Activated CD4-positive, alpha-beta memory T cell treated with anti-CD3 and anti-CD28 coated beads, Interleukin-2, amount 10 ng/mL, durations not matched to agents 7 days and 5 days (primary cell): ENCODE measurements at places on chromosomes 13 and 19. TPM values are rescaled to one million over a fixed set of nuclear protein-coding genes. Genes with fewer than 3 reads are reported as not detected.
A peak's percentile ranks its signal among the peaks of the same experiment; 100 is the strongest.

The ENOX1 gene
- total RNA-seq = 0.38 TPM

GRCh38 chr13:105906746-105907145 is 628.7 kb downstream of the EFNB2 start:
- no peak overlapping the region for H3K4me3 ChIP-seq
- no peak overlapping the region for H3K27ac ChIP-seq
- DNase-seq = no peak

DNA sequence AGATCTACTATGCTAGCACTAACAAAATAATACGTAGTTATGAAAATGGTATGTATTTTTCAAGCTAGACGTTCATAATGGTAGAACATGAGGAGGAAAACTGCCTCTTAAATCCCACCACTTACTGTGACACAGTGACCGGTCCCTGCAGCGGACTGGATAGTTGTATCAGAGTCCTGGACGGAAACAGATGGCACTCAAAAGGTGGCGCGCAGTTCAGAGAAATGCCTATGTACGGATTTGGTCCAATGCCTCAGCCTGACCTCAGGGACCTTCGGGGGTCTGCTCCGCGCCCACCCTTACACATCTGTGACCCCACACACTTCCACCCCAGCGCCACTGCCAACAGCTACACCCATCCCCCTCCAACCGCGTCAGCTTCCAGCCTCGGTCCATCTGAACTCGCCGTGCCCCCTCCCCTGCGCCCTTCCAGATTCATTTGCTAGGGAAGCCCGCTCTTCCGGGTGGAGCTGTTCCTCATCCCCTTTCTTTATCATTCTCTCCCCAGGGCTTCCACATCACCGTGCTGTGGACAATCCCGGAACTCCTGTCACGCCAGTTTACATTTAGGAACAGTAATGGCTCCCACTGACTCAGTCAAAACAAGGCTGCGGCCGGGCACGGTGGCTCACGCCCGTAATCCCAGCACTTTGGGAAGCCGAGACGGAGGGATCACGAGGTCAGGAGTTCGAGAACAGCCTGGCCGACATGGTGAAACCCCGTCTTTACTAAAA is 792 bp upstream of the LENG8 start:
- H3K27me3 ChIP-seq = no peaks in the 10 kb centered on the region
- peak overlapping the region; percentile 97 for H3K27ac ChIP-seq
- peaks cover 49% of the 10 kb centered on the region for H3K4me1 ChIP-seq
- DNase-seq = peak; percentile 45
- H3K36me3 ChIP-seq = peaks cover 68% of the 10 kb centered on the region
- peak overlapping the region; percentile 99 for H3K4me3 ChIP-seq

DNA sequence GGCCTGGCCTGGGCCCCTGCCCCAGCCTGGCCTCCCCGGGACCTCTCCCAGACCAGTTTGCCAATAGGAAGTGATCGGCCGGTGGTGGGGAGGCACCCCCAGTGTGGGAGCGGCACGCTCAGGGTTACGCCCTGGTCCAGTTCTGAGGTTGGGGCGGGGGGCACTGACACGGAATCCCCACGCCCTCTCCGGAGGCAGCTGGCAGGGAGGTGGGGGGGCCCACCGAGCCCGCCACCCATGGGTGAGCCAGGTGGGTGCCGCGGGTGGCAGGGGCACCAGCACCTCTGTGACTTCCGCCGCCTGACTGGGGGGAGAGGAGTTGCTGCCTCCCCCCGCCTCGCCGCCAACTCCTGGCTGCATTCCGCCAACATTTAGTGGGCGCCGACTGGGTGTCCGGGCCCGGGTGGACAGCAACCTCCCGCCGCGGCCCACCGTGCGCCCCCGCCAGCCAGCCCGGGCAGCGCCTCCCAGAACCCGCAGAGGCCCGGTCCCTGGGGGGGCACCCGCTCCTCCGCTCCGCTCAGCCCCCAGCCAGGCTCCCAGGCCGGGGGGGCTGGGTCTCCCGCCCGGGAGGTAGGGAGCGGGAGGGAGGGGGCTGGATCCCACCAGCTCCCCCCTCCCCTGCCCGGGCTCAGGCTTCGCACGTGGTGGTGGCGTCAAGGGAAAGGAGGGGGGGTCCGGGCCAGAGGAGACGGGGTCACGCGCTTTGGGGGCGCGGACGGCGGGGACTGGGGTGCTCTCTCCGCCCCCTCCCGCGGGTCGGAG is 2.0 kb downstream of the ZBTB7A start:
- H3K27ac ChIP-seq = peak overlapping the region; percentile 40
- peak overlapping the region; percentile 77 for H3K4me3 ChIP-seq
- peaks cover 17% of the 10 kb centered on the region for H3K36me3 ChIP-seq

DNA sequence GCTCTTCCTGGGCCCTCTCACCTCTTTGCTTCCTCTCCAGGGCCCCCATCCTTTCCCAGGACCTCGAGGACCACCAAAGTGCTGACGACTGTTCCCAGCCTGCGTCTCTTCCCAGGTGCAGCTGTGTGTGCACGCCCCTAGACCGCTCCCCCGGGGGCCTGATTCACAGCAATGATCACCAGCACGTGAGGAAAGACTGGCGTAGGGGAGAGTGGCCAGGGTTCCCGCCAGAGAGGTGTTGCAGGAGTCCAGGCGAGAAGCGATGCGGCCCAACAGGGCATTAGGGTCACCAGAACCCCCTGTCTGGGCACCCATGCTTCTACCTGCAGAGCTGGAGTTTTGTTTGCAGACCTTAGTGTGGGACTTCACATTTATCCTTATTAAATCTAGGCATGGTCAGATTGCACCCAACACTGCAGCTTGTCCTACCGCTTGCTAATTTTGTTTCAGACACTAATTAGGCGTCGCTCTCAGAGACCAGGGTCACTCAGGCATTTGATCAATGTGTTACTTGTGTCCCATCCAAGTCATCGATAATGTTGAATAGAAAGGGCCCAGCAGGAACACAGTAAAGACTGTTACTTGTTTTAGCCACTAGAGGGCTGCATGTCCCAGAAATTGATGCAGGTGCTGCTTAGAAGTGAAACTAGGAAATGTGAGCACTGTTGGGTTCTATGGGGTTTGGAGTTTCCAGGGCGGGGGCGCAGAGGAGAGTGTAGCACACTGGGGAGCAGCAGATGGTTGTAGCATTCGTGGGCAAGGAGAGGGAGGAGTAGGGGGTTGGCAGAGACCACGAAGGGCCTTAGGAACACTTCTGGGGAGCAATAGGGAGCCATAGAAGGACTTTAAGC is 53.2 kb downstream of the CDADC1 start:
- H3K36me3 ChIP-seq = no peaks in the 10 kb centered on the region
- H3K27me3 ChIP-seq = no peaks in the 10 kb centered on the region
- peak overlapping the region; percentile 52 for H3K27ac ChIP-seq
- peak; percentile 71 for DNase-seq
- H3K4me3 ChIP-seq = peak overlapping the region; percentile 52

DNA sequence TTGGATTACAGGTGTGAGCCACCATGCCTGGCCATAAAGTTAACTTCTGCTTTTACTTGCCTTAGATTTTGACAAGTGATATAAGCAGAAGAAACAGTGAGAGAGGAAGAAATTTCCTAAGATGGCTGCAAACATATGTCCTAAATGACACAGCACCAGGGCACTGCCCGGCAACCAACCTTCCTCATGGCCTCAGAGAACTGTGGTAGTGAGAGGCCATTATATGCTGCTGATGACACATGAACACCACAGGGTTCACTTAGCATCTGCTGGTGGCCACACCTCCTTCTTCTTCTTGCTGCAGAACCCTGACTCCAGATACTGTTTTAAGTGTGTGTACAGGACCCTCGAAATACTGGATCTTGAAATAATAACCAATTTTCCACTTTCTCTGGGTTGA is 88.2 kb downstream of the KCTD12 start:
- DNase-seq = no peak
- H3K27me3 ChIP-seq = peaks cover 2% of the 10 kb centered on the region
- H3K36me3 ChIP-seq = no peaks in the 10 kb centered on the region
- H3K4me1 ChIP-seq = no peaks in the 10 kb centered on the region
- no peak overlapping the region for H3K27ac ChIP-seq
- H3K4me3 ChIP-seq = no peak overlapping the region

The SOHLH2 gene
- not detected for total RNA-seq

DNA sequence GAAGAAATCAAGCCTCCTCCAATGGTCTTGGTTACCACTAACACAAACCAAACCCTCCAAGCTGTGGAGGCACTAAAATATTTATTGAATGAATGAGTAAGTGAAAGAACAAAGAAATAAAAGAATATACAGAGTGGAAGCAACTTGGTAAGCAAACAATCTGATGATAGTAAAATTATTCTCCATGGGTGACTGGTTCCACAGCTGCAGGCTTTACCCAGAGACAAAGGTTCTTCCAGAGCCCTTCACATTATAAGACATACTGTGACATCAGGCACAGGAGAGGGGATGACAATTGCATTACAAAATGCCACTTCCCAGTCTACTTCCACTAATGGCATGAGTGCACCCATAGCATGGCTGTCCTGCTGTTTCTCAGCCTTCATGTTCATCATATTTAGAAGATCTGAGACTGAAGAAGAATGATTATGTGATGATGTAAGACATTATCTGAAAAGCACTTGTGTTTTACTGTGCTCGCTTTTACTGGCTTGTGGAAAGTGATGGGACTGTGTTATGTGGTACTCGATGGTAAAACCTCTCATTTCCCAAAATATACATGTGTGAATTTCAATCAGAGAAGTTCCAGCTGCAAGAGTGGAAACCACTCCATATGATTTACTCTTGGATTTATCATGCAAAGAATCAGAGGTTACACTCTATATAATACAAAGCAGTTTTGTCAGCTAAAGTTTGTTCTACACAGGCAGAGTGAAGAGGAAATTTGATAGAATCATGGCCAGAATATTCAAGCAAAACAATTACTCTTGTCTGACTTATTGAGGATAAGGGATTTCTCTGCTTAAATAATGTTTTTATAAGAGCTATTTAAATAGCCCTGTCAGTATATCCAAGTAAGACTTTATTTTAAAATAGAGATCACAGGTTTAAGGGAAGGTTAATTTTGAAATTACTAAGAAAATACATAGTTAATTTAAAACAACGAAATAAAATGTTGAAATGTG is 220.2 kb upstream of the NBEA start:
- no peak overlapping the region for H3K27ac ChIP-seq
- H3K4me3 ChIP-seq = no peak overlapping the region
- H3K4me1 ChIP-seq = no peaks in the 10 kb centered on the region

GRCh38 chr19:28020619-28021258 is 1192.2 kb downstream of the UQCRFS1 start:
- H3K4me1 ChIP-seq = no peaks in the 10 kb centered on the region
- H3K27ac ChIP-seq = no peak overlapping the region
- no peak overlapping the region for H3K4me3 ChIP-seq

- H3K36me3 ChIP-seq = no peaks in the 10 kb centered on the region
- no peak overlapping the region for H3K27ac ChIP-seq
- H3K4me3 ChIP-seq = no peak overlapping the region
- no peaks in the 10 kb centered on the region for H3K4me1 ChIP-seq
- no peak for DNase-seq
These were observed 28.9 kb upstream of the KPNA3 start for GRCh38 chr13:49821216-49822009.

The ZNF536 gene
- not detected for total RNA-seq
